ENCODE measurements at places on chromosomes 13 and 19. TPM values are rescaled to one million over a fixed set of nuclear protein-coding genes. Genes with fewer than 3 reads are reported as not detected.

The ZNF442 gene
- total RNA-seq, result 8.7 TPM

The MAB21L1 gene
- not detected for total RNA-seq

The TNFSF9 gene
- total RNA-seq, result 7.1 TPM

The SPRED3 gene
- 2.4 TPM for total RNA-seq

The RFX1 gene
- total RNA-seq, result 19.9 TPM

The LGI4 gene
- total RNA-seq, result not detected

DNA sequence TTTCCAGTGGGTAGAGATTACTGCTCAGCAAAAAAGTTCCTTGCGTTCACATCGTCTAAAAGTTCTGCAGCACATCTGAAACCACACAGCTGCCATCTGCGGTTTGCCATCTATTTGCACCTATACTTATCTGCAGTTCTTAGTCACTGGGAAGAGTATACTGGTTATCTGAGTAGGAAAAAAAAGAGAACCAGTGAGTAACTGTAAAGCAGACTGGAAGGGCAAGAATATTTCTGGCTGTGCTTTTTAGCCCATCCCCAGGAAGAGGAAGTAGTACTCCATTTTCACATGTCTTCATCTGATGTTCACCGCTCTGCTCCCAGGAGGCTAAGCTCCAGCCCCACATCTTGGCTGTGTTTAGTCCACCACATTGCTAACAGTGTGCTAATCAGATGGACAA lies 35.6 kb downstream of the EFNB2 start:
- H3K4me3 ChIP-seq, result no peak overlapping the region
- H3K27me3 ChIP-seq, result peaks cover 37% of the 10 kb centered on the region
- DNase-seq, result no peak
- H3K36me3 ChIP-seq, result no peaks in the 10 kb centered on the region

DNA sequence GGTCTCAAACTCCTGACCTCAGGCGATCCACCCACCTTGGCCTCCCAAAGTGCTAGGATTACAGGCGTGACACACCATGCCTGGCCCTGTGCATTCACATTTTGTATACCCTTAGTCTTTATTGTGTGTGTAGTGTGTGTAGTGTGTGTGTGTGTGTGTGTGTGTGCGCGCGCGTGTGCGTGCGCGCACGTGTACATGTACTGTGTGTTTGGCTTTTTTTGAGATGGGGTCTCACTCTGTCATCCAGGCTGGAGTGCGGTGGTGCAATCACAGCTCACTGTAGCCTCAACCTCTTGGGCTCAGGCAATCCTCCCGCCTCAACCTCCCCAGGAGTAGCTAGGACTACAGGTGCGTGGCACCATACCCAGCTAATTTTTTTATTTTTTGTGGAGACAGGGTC lies 22.1 kb downstream of the ITM2B start:
- H3K36me3 ChIP-seq, result peaks cover 69% of the 10 kb centered on the region
- no peak for DNase-seq
- no peak overlapping the region for H3K4me3 ChIP-seq

GRCh38 chr19:35115177-35115951 lies at the start of gene FXYD3:
TSS of gene FXYD3 (plus strand) at chr19:35115823. CDS start at chr19:35119377, 3,554 bp downstream.
- peaks cover 4% of the 10 kb centered on the region for H3K4me1 ChIP-seq
- H3K4me3 ChIP-seq, result no peak within 1 kb of the TSS
- peaks cover 3% of the 10 kb centered on the region for H3K27me3 ChIP-seq
- no peaks in the 10 kb centered on the region for H3K36me3 ChIP-seq

DNA sequence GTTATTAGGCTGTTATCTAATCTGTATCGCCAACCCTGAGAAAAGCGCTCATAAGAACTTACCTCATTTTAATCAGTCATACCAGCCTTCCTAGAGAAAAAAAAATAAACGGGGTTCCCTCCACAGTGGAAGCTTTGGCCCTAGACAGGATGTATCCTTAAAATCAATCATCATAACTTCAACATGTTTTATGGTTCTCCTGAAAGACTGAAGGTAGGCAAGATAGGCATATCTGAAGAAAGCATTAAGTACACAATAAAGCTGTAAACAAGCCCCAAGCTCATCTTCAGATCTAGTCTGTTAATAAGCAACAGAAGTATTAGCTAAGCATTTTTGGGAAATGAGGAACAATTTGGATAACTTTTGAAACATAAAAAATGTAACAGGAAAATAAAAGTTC lies 18.7 kb upstream of the SERP2 start:
- no peaks in the 10 kb centered on the region for H3K4me1 ChIP-seq
- no peak overlapping the region for H3K27ac ChIP-seq
- H3K36me3 ChIP-seq, result no peaks in the 10 kb centered on the region
- no peak overlapping the region for H3K4me3 ChIP-seq
- peaks cover 9% of the 10 kb centered on the region for H3K27me3 ChIP-seq

DNA sequence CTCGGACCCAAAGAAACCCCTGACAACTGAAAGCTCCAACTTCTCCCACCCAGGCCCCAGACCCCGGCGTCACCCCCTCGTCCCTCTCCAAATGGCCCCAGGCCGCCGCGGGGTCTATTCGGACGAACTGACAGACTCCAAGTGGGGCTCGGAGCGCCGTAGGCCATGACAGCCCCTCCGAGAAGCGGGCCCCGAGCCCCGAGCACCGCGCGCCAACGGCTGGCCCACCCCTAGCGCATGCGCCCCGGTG lies 360 bp downstream of the DDX39A start:
- H3K4me1 ChIP-seq, result peaks cover 47% of the 10 kb centered on the region
- H3K36me3 ChIP-seq, result peaks cover 39% of the 10 kb centered on the region
- no peak for DNase-seq
- no peaks in the 10 kb centered on the region for H3K27me3 ChIP-seq

- no peak overlapping the region for H3K27ac ChIP-seq
- H3K4me1 ChIP-seq, result peaks cover 3% of the 10 kb centered on the region
- H3K27me3 ChIP-seq, result peaks cover 14% of the 10 kb centered on the region
- H3K36me3 ChIP-seq, result no peaks in the 10 kb centered on the region
- no peak overlapping the region for H3K4me3 ChIP-seq
Observed at GRCh38 chr19:46551164-46551563, 50.0 kb upstream of the CALM3 start.

- H3K4me3 ChIP-seq, result no peak overlapping the region
- no peak overlapping the region for H3K27ac ChIP-seq
- no peaks in the 10 kb centered on the region for H3K36me3 ChIP-seq
- peaks cover 1% of the 10 kb centered on the region for H3K27me3 ChIP-seq
Observed at GRCh38 chr13:97537110-97537509, 103.1 kb downstream of the RAP2A start.

GRCh38 chr13:65803530-65804392 lies 1426.4 kb downstream of the PCDH9 start:
- H3K4me3 ChIP-seq, result no peak overlapping the region
- H3K27me3 ChIP-seq, result no peaks in the 10 kb centered on the region
- no peaks in the 10 kb centered on the region for H3K4me1 ChIP-seq
- H3K27ac ChIP-seq, result no peak overlapping the region
- no peak for DNase-seq

DNA sequence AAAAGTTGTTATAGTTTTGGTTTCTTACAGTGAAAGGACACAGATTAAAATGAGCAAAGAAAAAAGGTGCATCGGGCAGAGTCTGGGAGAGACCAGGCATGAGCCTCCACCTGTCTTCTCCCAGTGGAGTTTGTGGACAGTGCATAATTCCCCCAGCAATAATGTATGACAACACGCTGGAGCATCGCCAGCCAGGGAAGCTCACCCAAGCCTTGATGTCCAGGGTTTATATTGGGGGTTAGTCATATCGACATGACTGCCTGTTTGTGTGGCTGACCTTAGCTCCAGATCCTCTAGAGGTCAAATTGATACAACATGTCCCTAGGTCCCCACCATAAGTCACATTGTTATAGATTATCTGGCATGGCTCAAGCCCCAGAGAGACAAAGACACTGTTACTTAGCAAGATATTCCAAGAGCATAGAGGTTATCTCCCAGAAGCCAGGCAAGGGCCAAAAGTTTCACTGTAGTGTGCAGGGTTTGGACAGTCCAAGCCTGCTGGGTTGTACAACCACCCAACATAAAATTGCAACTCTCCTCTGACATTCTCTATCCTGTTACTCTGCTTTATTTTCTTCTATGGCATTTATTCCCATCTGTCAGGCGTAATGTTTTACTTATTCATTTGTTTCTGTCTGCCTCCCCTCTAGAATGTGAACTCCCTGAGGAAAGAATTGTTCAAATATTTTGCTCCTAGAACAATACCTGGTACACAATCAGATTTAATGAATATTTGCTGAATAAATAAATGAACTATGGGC lies 5.6 kb upstream of the KLK13 start:
- peaks cover 17% of the 10 kb centered on the region for H3K27me3 ChIP-seq
- H3K4me1 ChIP-seq, result no peaks in the 10 kb centered on the region
- no peaks in the 10 kb centered on the region for H3K36me3 ChIP-seq
- no peak overlapping the region for H3K27ac ChIP-seq
- H3K4me3 ChIP-seq, result no peak overlapping the region

DNA sequence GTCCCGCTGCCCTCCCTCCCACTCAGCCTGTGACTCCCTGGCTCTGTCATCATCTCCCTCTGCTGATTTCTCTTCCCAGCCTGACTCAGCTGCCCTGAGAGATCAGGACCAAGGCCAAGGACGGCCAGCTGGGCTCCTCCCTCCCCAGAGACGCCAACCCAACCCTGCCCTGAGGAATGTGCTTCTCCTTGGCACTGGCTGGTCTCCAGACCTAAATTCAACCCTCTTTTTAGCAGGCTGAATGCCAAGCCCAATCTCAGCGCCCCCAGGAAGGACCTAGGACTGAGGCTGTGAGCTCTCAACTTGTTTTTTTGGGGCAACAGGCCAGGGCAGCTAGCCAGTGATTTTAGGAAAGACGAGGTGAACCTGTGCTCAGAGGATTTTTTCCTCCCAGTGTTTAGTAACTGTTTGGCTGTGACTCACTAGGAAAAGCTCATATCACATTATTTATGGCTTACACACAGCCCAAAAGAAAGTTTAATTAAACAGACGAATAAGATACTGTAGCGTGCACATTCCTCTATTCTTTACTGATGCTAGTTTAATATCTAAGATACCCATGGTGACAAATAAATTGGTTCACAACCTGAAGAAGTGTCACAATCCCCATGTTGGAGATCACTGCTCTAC lies 7.4 kb upstream of the IGFL1 start:
- no peak for DNase-seq
- no peak overlapping the region for H3K4me3 ChIP-seq
- no peak overlapping the region for H3K27ac ChIP-seq
- H3K36me3 ChIP-seq, result no peaks in the 10 kb centered on the region
- peaks cover 27% of the 10 kb centered on the region for H3K27me3 ChIP-seq
- no peaks in the 10 kb centered on the region for H3K4me1 ChIP-seq

- peaks cover 59% of the 10 kb centered on the region for H3K4me1 ChIP-seq
- no peak for DNase-seq
- H3K27me3 ChIP-seq, result no peaks in the 10 kb centered on the region
- H3K4me3 ChIP-seq, result peak overlapping the region; percentile 75
Observed at GRCh38 chr19:42282819-42283187, 13.8 kb downstream of the CIC start.

GRCh38 chr13:112898621-112899280 lies 70.3 kb upstream of the MCF2L start:
- no peak overlapping the region for H3K4me3 ChIP-seq
- H3K36me3 ChIP-seq, result peaks cover 16% of the 10 kb centered on the region
- H3K27ac ChIP-seq, result no peak overlapping the region
- DNase-seq, result no peak
- H3K27me3 ChIP-seq, result peaks cover 3% of the 10 kb centered on the region
- peaks cover 10% of the 10 kb centered on the region for H3K4me1 ChIP-seq

DNA sequence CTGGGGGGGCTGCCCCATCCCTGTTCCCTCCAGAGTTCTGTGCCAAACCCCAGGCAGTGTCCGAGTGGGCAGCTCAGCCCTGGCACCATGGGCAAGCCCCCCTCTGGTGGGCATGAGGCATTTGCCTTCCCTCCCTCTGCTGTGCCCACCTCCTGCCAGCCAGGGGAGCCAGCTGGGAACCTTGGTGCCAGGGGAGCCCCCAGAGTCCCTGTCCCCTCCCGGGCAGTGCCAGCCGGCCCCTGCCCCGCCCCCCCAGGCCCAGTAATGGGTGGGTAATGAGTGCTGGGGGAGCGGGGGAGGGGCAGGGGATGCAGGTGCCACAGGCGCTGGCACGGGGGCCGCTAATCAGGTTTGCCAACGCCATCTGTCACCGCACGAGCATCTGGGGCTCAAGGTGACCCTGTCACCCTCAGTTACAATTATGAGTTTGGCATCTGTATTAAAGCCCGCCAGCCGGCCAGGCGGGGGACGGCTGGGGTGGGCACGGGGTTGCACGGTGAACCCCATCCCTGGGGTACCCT lies 5.9 kb downstream of the DAND5 start:
- H3K4me1 ChIP-seq, result peaks cover 10% of the 10 kb centered on the region
- H3K27me3 ChIP-seq, result peaks cover 7% of the 10 kb centered on the region
- H3K27ac ChIP-seq, result no peak overlapping the region
- no peaks in the 10 kb centered on the region for H3K36me3 ChIP-seq
- no peak for DNase-seq

- no peak overlapping the region for H3K27ac ChIP-seq
- H3K27me3 ChIP-seq, result peaks cover 18% of the 10 kb centered on the region
- no peak overlapping the region for H3K4me3 ChIP-seq
- no peaks in the 10 kb centered on the region for H3K36me3 ChIP-seq
- peaks cover 3% of the 10 kb centered on the region for H3K4me1 ChIP-seq
Observed at GRCh38 chr19:3336680-3337523, 29.5 kb upstream of the NFIC start.

- peak; percentile 57 for DNase-seq
- peaks cover 7% of the 10 kb centered on the region for H3K36me3 ChIP-seq
- peak overlapping the region; percentile 91 for H3K4me3 ChIP-seq
- H3K4me1 ChIP-seq, result peaks cover 68% of the 10 kb centered on the region
Observed at GRCh38 chr19:1651568-1652291, 685 bp downstream of the TCF3 start.

DNA sequence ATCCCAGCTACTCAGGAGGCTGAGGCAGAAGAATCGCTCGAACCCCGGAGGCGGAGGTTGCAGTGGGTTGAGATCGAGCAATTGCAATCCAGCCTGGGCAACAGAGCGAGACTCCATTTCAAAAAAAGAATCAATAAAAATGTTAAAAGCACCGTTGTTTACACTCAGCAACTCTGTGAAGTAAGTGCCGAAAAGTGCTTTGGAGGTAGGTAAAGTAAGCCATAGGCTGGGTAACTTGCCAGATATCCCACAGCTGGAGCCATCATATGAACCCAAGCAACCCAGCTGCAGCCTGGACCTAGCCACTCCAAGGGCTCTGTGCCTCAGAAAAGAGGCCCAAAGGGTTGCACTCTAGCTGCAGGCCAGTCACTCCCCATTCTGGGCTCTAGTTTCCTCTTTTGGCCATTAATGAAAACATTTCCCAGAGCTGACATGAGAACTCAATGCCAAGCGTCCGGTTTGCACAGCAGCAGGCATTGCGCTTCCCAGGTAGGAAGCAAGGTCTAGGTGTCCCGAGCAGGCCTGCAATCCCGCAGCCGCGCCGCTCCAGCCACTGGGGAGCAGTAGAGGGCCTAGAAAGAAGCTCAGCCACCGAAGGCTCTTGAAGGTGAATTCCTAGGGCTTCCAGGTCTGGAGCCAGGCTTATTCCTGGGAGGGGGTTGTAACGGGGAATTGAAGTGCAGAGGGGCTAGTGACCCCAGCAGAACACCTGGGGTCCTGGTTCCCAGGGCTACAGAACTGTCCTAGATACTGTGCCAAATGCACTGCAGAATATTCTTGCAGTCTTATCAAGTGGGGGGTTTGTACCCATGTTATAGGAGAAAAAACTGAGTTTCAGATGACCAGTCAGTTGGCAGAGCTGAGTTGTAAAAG lies 4.1 kb upstream of the CD79A start:
- peaks cover 51% of the 10 kb centered on the region for H3K36me3 ChIP-seq
- no peaks in the 10 kb centered on the region for H3K27me3 ChIP-seq
- H3K27ac ChIP-seq, result peak overlapping the region; percentile 98
- H3K4me3 ChIP-seq, result peak overlapping the region; percentile 47

GRCh38 chr13:65631078-65631477 lies 1599.1 kb downstream of the PCDH9 start:
- no peak overlapping the region for H3K27ac ChIP-seq
- no peaks in the 10 kb centered on the region for H3K36me3 ChIP-seq
- H3K27me3 ChIP-seq, result no peaks in the 10 kb centered on the region

- no peaks in the 10 kb centered on the region for H3K36me3 ChIP-seq
- DNase-seq, result no peak
- H3K27me3 ChIP-seq, result peaks cover 10% of the 10 kb centered on the region
- H3K27ac ChIP-seq, result no peak overlapping the region
- no peaks in the 10 kb centered on the region for H3K4me1 ChIP-seq
Observed at GRCh38 chr19:5503598-5503997, 48.4 kb downstream of the ZNRF4 start.

Data from activated B cell treated with CpG ODN at 0.5 μM for 24 hours (primary cell).